HTR-8/SVneo (cell line): ENCODE measurements at places on chromosomes 6 and 20.

GRCh38 chr6:167996424-167997199, 859 bp upstream of the KIF25 start:
- DNase-seq: no peak

DNA sequence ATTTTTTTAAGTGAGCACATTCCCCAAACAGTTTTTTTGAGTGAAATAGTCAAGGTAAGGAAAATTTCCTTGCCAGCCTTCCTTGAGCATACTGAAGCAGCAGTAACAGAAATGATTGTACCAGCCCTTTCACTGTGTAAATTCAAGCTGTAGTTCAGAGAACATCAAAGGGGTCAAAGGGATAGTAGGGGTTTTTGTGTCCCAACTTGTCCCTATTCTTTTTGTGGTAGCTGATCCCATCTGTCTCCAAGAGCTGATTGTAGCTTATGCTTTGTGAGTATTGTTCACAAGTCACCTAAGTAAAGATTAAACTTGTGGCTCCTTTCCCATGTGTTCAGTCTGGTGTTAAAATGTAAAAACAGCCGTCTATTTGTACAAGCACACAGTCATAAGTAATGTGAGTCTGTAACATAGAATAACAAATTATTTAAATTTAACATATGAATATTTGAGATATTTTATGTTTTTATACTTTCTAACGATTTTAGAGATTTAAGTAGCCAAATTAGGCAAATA, 185.0 kb downstream of the CENPW start:
- no peak for DNase-seq

DNA sequence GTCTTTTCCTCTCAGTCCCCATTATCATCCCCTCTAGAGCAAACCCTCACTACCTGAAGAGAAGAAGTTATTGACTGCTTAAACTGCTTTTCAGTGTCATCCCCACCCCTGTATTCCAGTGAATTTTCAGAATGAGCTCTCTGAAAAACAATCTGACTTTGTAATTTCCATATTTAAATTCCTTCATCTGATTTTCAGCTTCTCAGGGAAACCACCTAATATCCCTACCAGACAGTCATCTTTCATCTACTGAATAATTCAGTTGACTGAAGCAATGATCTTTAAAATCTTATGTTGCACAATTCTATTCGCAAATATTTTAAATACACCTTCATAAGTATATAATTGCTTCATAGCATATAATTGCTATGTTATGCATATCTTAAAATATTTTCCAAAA, 258.7 kb downstream of the HTR1B start:
- no peak for DNase-seq

- no peak for DNase-seq
Measured at GRCh38 chr6:158762787-158763433, 56.3 kb downstream of the EZR start.

DNA sequence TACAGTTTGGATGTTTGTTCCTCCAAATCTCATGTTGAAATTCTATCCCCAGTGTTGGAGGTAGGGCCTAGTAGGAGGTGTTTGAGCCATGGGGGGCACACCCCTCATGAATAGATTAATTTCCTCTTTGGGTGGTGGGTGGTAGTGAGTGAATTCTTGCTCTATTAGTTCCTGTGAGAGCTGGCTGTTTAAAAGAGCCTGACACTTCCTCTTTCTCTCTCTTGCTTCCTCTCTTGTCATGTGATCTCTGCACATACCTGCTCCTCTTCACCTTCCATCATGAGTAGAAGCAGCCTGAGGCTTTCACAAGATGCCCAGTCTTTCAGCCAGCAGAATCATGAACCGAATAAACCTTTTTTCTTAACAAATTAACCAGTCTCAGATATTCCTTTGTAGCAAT, 340.2 kb upstream of the CHD6 start:
- no peak for DNase-seq

GRCh38 chr6:6604566-6604965, 16.0 kb downstream of the LY86 start:
- DNase-seq: no peak

DNA sequence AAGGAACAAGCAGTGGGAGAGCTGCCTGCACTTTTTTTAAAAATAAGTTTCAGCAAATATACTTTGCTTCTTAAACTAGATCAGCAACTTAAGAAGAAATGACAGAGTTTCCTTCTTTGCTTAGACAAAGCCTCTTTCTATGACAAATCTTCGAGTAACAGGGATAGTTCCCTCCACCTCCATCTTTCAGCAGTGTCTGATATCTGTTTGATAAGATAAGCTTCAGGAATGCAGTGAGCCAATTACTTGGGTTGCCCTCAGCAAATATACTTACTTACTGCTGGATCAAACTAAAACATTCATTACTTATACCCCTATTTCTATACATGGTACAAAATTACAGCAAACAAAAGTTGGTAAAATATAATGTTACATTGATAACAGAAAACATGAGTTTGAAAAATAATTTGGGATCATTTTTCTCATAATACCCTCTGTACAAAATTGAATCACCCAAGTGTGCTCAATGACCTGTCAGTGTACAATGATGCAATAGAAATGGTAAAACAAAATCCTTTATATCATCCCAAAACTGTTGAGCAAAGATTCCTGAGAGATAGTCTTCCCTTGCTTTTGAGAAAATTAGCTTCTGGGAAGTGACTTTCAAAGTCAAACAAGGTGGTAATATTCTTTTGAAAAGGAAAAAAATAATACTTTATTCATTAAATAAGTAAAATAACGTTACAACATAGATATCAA, 24.5 kb downstream of the FRK start:
- no peak for DNase-seq

DNA sequence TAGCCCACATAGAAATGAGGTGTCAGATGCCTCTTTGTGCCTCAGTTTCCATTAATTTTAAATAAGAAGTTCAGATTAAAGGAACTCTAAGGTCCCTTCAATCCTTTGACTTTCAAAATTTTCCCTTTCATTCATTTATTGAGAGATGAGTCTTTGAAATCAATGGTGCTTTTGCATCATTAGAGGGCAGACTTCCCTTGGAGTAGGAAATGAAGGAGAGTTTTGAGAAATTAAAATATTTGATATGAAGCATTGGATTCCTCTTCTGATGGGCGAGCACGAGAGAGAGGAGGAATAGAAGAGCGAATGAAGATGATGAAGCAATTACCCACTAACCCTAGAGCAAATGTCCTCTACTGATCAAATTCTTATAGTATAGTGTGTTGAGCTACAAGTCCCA, 105.7 kb downstream of the EDN1 start:
- no peak for DNase-seq

GRCh38 chr6:36422714-36423100, 19.9 kb downstream of the PXT1 start:
- DNase-seq: no peak

GRCh38 chr20:10498200-10498599, 63.1 kb downstream of the SLX4IP start:
- DNase-seq: no peak

DNA sequence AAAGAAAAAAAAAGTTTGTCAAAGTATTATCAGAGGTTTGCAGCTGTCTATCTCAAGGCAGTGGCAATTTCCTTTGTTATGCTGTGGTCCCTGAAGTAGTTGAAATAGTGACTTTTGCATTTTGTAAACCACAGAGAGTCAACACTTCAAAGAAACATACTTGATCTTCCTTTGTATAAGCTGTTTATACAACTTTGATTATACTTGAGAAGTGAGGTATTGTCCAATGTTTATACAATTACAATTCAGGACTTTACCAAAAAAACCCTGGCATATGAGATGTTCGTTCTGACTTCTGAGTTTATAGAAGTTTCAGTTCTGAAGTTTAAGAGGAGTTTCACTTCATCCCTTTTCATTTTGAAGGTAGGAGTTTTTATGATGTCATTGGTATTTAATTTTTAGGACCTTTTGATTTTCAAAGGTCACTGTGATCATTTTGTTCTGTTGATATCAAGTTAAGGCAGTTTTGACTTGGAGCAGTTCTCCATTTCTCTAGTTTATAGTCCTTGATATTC, 4.0 kb downstream of the STK4 start:
- no peak for DNase-seq

- DNase-seq: no peak
Measured at GRCh38 chr6:11919771-11920440, 92.2 kb upstream of the HIVEP1 start.
